Fibroblast of skin of right biceps (primary cell): ENCODE measurements at places on chromosomes 2 and 18.
A peak's percentile ranks its signal among the peaks of the same experiment; 100 is the strongest.

DNA sequence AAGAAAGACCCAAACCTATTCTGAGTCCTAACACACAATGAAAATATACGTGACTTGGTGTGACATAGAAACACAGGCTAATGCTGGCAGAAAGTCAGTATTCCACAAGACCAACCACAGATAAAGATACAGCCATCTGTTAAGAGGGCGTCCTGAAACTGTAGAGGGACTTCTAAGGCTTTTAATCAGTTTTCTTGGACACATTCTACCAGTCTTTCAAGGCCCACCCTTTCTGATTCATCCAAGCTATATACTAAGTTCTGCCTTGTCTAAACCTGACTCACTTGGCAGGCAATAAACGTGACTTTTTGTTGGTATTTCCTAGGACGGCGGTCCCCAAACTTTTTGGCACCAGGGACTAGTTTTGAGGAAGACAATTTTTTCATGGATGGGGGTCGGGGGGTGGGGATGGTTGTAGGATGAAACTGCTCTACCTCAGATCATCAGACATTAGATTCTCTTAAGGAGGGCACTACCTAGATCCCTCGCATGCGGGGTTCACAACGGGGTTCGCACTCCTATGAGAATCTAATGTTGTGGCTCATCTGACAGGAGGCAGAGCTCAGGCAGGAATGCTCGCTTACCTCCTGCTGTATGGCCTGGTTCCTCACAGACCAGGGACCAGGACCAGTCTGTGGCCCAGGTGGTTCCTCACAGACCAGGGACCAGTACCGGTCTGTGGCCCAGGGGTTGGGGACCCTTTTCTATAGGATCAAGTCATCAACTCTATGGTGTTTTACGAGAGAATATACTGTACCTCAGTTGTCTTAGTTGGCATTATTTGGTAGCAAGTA is 61.4 kb downstream of the SP3 start:
- DNase-seq, result peak; percentile 15

DNA sequence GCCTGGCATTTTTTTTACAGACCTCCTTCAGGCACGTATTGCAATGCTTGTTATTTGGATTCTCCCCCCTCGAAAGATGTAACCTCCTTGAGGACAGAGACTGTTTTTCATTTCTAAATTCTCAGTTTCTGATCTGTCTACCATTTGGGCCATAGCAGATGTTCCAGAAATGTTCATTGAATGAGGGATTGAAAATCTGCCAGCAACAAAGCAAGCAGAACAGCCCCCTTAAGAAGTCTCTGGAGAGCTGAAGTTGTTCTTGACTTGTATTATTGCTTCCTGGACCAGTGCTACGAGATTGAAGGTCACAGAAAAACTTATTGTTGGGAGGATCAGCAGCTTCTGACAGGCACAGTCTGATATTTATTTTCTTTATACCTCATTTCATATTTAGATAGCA is 355.5 kb downstream of the EPHA4 start:
- no peak for DNase-seq

DNA sequence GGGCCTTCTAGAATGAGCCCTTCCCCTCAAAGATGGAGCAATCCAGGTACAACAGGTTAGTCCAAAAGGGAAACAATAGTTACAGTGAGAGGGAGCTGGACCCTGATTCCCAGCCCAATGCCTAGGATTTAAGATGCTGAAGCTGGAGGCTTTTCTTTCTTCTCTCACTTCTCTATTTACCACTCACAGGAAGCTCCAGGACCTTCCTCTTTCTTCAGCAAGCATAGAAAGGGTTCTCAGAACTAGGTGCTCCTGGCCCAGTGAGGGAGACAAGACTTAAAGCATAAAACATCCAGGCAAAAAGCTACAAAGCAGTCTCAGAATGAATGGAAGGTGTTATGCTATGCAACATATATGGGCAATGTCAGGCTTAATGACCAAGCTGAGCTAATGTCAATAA is 279.0 kb downstream of the SRBD1 start:
- DNase-seq, result no peak

- DNase-seq, result peak; percentile 40
Measured at GRCh38 chr2:75560022-75560767, 544 bp downstream of the EVA1A start.

DNA sequence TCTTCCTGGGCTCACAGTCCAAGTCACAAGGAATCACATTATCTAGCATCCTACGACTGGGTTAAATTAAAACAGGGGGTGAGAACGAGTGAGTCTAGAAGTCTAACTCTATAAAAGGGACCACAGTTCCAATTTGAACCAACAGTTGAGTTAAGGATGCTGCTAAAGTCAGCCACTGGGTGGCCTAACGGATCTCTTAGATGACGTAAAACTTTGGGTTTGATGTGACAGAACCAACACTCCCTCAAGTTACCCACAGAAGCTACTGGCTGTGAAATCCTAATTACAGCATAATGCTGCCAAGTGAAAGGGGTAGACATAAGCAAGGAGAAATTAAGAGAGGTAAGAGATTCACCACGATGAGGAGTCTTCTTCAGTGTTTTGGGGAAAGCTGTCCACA is 32.7 kb upstream of the RUFY4 start:
- DNase-seq, result no peak

- peak; percentile 69 for DNase-seq
Measured at GRCh38 chr18:60471652-60472051, 99.1 kb upstream of the MC4R start.

DNA sequence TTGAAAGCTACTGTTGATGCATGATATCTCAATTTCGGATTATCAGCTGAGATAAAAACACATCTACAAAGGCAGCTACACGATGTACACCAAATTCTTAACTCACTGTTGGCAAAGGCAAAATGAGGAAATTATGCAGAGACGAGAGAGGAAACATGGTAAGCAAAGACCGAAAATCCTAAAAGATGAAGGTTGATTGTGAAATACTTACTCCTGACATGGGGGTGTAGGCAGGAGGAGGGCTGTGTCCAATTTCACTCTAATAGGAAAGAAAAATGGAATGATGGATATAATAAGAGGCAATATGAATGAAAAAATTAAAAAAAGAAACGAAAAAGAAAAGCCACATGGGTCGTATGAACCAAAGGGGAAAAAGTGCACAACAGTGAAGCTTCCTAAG is 831.3 kb downstream of the CPS1 start:
- DNase-seq, result no peak

DNA sequence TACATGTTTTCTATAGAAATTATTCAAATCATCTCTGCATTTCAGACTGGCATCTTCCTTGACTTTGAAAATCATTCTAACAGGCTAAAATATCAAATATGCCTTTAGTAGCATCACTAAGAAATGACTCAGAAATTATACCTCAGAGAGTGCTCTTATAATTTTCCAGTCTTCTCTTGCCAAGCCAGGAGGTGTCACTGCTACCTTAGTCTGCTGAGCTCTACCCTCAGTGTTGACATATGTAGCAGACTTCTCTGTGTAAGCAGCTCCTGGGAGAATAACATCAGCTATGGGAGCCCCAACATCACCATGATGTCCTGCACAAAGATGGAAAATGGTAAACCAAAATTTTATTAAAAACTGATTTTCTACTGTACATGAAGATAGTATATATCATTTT is 31.6 kb downstream of the NDUFS1 start:
- no peak for DNase-seq

- DNase-seq, result peak; percentile 80
Measured at GRCh38 chr2:177396703-177397460, 4.3 kb downstream of the AGPS start.

DNA sequence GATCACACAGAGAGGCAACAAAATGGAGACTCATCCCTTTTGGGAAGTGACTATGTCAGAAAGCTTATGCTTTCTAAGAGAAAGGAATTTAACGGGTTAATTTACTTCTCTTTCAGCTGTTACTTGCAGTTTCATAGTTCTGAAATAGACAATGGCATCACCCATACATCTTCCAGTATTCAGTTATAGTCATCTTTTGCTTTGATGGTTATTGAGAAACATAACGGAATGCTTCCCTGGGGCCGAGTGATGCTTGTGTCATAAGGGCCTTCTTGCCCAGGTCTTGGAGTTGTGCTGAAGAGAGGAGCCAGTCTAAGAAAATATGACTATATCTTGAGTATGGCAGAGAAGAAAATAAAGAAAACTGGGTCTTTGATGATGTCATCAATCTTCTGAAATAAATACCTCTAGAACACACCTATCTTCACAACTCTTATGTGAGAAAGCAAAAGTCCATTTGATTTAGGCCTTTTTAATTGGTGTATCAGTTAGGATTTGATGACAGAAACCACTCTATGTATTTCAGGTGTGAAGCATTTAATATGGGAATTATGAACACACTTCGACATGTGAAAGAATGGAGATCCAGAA is 328.2 kb downstream of the LRRTM4 start:
- no peak for DNase-seq

- DNase-seq, result no peak
Measured at GRCh38 chr2:5195636-5196035, 496.5 kb upstream of the SOX11 start.

- DNase-seq, result no peak
Measured at GRCh38 chr2:162091325-162092007, 17.5 kb upstream of the DPP4 start.

DNA sequence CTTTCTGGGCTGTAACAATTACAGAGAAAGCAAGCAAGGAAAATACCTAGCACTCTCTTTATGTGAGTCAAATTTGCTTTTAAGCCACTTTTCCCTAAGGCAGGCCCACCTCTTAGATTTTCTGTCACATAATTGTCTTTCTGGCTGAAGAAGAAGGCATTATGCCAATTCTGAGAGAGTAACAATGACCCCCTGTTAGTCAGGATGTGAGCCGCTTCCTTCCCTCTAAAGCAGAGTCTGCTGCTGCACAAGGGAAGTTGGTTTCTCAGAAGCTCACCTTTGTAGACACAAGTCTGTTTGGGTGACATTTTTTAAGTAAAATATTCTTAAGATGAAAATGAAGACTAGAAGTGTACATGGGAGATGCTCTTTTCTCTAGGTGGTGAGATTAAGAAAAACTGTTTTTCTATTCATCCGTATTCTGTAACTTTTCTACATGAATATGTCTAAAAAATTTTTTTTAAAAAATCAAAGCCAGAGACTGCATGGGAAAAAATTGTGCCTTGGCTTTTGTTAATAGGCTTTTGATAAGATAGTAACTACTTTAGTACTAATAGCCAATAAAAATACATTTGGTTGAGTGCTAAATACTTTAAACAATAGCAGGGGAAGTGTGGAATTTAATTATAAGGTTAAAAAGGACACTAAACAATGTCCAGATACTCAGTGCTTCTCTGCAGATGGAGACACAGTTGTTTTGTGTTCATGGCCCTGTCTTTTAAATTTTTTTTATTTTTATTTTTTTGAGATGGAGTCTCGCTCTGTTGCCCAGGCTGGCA is 33.4 kb upstream of the VPS54 start:
- DNase-seq, result no peak

DNA sequence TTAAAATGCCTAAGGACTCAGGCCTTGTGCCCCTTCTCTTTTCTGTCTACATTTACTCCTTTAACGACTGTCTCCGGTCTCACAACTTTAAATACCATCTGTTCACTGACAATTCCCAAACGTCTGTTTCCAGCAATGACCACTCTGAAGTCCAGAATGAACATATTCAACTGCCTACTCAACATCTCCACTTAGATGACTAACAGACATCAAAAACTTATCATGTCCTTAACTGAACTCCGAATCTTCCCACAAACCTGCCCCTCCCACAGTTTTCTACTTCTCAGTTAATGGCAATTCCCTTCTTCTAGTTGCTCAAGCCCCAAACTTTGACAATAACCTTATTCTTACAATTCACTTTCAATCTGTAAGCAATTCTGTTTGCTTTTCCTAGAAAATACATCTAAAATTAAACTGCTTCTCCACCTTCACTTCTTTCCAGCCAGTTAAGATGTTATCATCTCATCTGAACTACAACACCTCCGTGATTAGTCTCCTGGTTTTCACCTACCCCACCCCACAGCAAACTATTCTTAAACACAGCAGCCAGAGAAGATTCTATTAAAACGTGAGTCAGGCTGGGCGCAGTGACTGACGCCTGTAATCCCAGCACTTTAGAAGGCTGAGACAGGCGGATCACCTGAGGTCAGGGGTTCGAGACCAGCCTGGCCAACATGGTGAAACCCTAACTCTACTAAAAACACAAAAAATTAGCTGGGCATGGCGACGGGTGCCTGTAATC is 2.8 kb downstream of the C1D start:
- DNase-seq, result peak; percentile 14

DNA sequence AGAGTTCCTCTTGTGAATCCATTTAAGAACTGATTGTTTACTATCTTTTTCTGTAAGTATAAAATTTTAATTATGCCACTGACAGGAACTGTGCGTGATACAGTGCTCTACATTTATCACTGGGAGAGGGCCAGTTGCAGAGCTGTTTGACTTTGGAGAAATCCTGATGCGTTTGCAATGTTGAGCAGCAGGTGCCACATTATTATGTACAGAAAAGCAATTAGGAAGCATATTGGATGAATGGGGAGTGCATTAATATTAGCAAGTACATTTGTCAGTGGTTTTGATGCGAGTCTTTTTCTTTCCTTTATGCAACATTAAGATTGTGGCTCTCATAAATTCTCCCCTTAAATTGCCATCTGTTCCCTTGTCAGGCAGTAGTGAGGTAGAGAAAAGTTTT is 302.3 kb upstream of the FANCL start:
- DNase-seq, result no peak

DNA sequence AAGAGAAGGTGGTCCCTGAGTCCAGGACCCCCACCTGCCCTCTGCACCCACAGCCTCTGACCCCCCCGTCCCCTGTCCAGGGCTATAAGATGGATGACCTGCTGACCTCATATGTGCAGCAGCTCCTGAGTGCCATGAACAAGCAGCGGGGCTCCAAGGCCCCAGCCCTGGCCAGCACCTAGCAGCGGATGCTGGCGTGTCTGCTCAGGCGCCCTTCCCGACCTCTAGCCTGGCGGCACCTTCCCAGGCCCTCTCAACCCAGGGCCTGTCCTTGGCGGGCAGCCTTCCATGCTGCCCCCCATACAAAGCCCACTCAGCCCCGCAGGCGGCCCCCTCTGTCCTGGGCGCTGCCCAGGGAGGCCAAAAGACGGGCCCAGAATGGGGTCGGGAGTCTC is 8.7 kb upstream of the GPR17 start:
- DNase-seq, result no peak

- no peak for DNase-seq
Measured at GRCh38 chr2:197309691-197310231, 819 bp downstream of the ANKRD44 start.

- peak; percentile 49 for DNase-seq
Measured at GRCh38 chr18:25830787-25831186, 259.6 kb downstream of the SS18 start.
